Renal cortex interstitium (tissue), 15 donors: ENCODE measurements at places on chromosomes 5 and 9. TPM values are rescaled to one million over a fixed set of nuclear protein-coding genes. Genes with fewer than 3 reads are reported as not detected.

Gene QRFP
- polyA plus RNA-seq: 0.36 TPM

Gene TAF1L
- polyA plus RNA-seq: 0.09 TPM

Gene CCL27
- polyA plus RNA-seq: 0.59 TPM

Gene PAIP2
- polyA plus RNA-seq: 199 TPM

Gene TNC
- 375 TPM for polyA plus RNA-seq

Gene FAM169A
- polyA plus RNA-seq: 18.1 TPM

Gene PCDHGC5
- polyA plus RNA-seq: 0.34 TPM

Gene PAXX
- polyA plus RNA-seq: 23.7 TPM

Gene KCNMB1
- 1.5 TPM for polyA plus RNA-seq

Gene CYLC2
- polyA plus RNA-seq: not detected

Gene FCN2
- polyA plus RNA-seq: 0.93 TPM

Gene CCIN
- 0.27 TPM for polyA plus RNA-seq

Gene CEL
- 4.8 TPM for polyA plus RNA-seq

Gene CCDC192
- 1.3 TPM for polyA plus RNA-seq

Gene MSX2
- polyA plus RNA-seq: 0.50 TPM

Gene OR1L1
- polyA plus RNA-seq: not detected

Gene LURAP1L
- 21.0 TPM for polyA plus RNA-seq

Gene FRRS1L
- 3.1 TPM for polyA plus RNA-seq

Gene SPINK4
- polyA plus RNA-seq: not detected

Gene GABRA6
- not detected for polyA plus RNA-seq

Gene FUBP3
- 76.6 TPM for polyA plus RNA-seq

Gene PTGR1
- polyA plus RNA-seq: 144 TPM

Gene TMEM174
- 22.8 TPM for polyA plus RNA-seq

Gene MYOT
- polyA plus RNA-seq: 1.5 TPM

Gene FAM221B
- polyA plus RNA-seq: not detected

Gene SLC34A1
- 181 TPM for polyA plus RNA-seq

Gene PCDH1
- 18.7 TPM for polyA plus RNA-seq

Gene IFNK
- polyA plus RNA-seq: not detected

Gene PPP2R2B
- 15.4 TPM for polyA plus RNA-seq

Gene ZDHHC12
- polyA plus RNA-seq: 18.8 TPM

Gene NR5A1
- 0.11 TPM for polyA plus RNA-seq

Gene FOXE1
- polyA plus RNA-seq: not detected

Gene TMEM252
- polyA plus RNA-seq: 8.1 TPM

Gene PLEKHG4B
- 14.6 TPM for polyA plus RNA-seq

Gene LCN15
- polyA plus RNA-seq: 0.06 TPM

Gene GAPT
- 0.92 TPM for polyA plus RNA-seq

Gene GKAP1
- polyA plus RNA-seq: 17.4 TPM

Gene MYORG
- polyA plus RNA-seq: 8.4 TPM

Gene RABL6
- polyA plus RNA-seq: 59.2 TPM

Gene KIF12
- 186 TPM for polyA plus RNA-seq

Gene RELL2
- polyA plus RNA-seq: 0.90 TPM

Gene PDE6A
- 0.16 TPM for polyA plus RNA-seq

Gene GABRG2
- polyA plus RNA-seq: 0.07 TPM

Gene MINAR2
- polyA plus RNA-seq: not detected

Gene SLC4A9
- 13.6 TPM for polyA plus RNA-seq

Gene GPR150
- polyA plus RNA-seq: not detected

Gene CA9
- 0.85 TPM for polyA plus RNA-seq

Gene PCDHGA3
- polyA plus RNA-seq: 3.1 TPM

Gene PPIC
- 37.5 TPM for polyA plus RNA-seq
